ENCODE measurements at places on chromosomes 4 and X. TPM values are rescaled to one million over a fixed set of nuclear protein-coding genes. Genes with fewer than 3 reads are reported as not detected.

Gene CT45A5
- total RNA-seq, result not detected

Gene ACOX3
- total RNA-seq, result 49.6 TPM

Gene RRH
- total RNA-seq, result not detected

Gene RAB41
- not detected for total RNA-seq

Gene OTC
- not detected for total RNA-seq

Gene ANOS1
- total RNA-seq, result 9.7 TPM

Gene UGT2B11
- not detected for total RNA-seq

Gene BEND4
- not detected for total RNA-seq

Gene GAGE12E
- not detected for total RNA-seq

Gene KLHL34
- total RNA-seq, result not detected

Gene RHOXF1
- not detected for total RNA-seq

Gene MAGIX
- total RNA-seq, result 4.4 TPM

Gene GLUD2
- 0.90 TPM for total RNA-seq

Gene CXCL9
- total RNA-seq, result not detected
